ENCODE measurements at places on chromosomes 2 and 18.

DNA sequence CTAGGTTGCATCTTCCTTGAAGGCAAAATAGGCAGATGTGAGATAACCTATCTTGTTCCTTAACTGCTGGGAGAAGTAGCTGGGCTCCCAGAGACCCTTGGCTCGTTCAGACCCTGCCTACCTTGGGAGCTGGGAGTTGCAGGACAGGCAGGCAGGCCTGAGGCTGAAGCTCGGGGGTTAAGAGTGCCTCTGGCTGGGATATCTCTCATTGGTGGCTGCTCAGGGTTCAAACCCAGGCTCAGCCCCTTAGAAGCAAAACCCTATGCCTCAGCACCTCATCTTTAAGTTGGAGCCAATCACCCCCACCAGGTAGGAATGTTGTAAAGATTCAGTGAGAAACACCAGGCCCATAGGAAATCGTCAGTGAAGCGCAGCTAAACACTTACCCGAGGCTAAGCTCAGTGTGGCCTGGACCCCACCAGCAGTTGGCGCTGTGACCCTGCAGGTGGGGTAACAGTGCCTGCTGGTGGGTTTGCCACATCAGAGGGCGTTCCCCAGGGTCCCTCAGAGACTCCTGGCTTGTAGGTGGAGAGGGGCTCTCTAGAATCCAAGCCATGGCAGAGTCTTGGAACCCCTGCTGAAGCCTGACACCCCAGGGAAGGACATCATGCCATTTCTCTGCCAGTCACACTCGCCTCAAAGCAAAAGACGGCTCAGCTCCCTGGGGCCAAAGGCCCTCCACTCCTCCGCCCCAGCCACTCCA, 54.6 kb upstream of the GPR17 start:
- peak; percentile 54 for DNase-seq

DNA sequence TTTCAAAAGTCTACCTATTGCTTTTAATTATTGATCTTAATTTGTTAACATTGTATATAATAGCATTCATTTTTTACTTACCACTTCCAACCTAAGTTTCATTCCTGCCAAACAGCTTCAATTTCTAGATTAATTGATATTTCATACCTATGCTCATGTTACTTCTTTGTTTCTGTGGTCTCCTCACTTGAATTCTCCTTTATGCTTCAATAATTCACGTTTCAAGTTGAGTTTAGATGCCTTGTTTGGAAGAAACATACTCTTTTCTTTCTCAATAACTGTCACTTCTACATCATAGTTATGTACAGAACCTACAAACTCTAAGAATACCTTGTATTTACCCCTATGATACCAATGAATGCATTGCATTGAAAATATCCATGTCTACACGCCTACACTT, 862.2 kb upstream of the LRATD1 start:
- DNase-seq: no peak

- no peak for DNase-seq
Observed at GRCh38 chr2:239498981-239499634, 98.3 kb upstream of the HDAC4 start.

DNA sequence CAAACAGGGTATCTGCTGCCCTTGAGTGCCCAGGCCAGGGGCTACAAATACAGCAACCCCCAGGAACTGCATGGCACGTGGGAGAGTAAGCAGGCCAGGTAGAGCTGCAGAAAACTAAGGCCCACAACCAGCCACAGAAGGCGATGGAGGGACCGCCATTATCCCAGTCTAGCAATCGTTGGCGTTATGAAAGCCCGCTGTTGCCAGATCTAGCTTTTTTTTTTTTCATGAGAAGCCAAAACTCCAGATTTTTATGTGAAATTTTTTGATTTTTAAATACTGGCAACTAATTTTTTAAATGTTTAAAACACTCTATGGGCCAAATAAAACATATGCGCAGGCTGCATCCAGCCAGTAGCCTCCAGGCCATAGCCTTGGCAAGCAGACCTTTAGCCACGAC, 59.8 kb downstream of the DNMT3A start:
- no peak for DNase-seq

GRCh38 chr2:237695201-237695780, 67.9 kb downstream of the LRRFIP1 start:
- DNase-seq: no peak

DNA sequence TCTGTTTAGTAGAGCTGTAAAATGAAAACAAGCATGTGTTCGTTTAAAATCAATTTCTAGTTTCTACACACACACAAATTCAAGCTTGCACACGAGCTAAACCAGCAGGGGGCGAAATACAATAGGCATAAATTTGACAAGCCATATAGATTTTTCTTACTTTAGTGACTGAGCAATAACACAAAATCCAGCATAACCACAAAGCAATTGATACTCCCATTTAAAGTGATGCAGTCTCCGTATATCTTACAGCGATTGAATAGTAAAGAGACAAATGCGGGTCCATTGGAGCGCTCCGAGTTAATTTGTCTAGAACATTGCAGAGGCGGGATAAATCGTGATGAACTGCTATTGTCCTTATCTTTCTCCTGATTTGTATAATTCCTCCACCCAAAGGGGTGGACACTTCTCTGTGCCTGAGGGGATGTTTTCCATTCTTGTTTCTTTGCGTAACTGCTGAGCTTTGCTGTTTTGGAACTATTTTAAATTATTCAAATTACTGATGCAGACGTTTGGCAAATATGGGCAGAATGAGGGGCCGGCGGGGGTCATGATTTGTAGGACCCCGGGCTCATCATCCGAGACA, 1.2 kb upstream of the AFTPH start:
- peak; percentile 45 for DNase-seq

GRCh38 chr18:9808295-9809241, 77.2 kb upstream of the TXNDC2 start:
- DNase-seq: no peak

- DNase-seq: no peak
Observed at GRCh38 chr2:30784682-30785081, 22.6 kb downstream of the CAPN13 start.

GRCh38 chr2:240109386-240109785, 26.7 kb downstream of the COPS9 start:
- DNase-seq: no peak

DNA sequence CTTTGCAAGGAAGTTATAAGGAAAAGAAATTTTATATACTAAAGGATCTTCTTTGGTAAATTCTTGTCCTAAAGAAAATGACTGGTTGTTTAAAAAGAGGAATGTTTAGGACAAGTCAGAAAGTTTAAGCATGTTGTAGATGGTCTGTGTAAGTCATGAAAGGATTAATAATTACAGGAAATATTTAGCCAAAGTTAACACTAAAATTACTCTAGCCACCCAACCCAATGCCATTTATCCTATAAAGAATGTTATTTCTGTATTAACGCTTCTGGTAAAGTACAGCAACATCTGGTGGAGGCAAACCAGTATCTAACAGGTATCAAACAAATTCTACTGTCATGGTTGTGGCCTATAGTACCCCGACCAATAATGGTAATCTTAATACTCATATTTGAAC, 546.9 kb upstream of the PKDCC start:
- DNase-seq: no peak

DNA sequence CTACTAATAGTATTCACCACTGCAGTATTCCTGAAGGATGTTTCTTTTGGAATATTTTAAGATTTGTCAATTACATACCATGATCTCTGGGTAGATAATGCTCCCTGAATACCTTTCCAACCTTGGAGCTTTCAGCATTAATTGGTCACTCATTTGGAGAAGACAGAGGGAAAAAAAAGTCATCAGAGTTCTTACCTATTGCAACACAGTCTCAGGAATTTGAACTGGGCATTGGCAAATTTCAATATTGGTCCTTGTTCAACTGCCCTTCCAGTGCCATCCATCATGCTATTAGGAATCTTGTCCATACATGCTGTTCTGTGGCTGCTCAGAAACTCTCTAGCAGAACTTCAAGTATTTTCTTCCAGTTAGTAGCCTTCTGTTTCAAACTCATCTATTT, 83.6 kb upstream of the KCNJ3 start:
- no peak for DNase-seq

DNA sequence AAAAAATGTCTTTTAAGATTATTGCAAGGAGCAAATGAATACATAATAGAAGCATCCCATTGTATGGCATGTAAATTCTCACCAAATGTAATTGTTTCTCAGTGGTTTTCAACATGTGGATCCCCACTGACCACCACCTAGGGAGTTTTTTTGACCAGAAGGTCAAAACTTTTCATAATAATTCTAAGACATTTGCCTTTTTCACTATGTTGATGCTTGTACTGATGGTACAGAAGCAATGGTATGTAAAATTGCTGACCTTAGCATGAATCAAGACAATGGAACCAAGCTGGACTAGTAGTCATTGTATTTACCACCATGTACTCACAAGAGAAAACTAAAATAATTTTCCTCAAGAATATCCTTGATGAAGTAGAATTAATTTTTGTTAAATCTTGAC, 36.8 kb downstream of the RAB10 start:
- no peak for DNase-seq

DNA sequence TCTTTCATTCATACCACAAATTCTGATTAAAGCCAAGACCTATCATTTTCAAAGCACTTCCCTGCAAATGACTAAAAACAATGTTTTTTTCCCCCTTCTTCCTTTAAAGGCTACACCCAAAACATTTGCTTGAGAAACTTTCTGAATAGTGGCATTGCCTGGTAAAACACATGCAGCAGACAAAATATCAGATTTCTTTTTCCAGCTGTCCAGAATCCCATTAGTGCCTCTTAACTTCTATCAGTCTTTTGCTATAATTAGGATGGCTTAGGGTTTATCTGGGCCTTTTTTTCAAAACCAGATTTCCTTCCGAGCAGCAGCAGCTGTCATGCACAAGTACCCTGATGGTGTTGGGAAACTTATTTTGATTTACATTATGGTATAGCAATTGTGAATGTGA, 50.6 kb downstream of the ALPK2 start:
- no peak for DNase-seq

DNA sequence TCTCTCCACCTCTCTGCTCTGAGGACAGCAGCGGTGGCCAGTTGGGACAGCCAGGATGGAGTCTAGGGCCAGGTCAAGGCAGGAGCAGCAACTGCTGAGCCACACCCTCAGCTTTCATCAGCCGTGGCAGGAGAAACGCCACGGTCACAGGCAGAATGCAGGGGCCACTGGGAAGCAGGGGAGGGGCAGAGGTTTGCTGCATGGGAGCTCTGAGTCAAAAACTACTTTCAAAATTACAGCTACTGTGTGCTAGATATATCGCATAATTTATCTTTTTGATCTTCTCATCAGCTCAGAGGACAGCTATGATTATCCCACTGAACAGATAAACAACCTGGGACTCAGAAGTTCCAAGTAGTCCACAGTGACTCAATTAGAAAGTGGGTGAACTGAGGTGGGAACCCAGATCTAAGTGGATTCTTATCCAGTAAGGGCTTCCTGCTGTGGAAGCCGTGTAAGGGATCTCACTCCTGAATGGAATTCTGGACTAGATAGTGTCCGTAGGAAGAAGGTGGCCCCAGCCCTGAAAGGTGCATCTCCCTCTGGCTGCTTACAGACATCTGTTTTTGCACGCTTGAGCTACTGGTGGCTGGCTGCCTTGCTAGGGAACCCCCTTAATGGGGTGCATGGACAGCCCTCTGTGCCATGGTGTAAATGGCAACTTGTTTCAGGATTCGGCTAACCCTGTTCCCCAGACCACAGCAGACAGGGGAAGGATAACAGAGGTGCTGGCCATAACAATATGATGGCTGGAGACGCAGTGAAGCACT, 194.6 kb upstream of the SMAD2 start:
- DNase-seq: peak; percentile 15

DNA sequence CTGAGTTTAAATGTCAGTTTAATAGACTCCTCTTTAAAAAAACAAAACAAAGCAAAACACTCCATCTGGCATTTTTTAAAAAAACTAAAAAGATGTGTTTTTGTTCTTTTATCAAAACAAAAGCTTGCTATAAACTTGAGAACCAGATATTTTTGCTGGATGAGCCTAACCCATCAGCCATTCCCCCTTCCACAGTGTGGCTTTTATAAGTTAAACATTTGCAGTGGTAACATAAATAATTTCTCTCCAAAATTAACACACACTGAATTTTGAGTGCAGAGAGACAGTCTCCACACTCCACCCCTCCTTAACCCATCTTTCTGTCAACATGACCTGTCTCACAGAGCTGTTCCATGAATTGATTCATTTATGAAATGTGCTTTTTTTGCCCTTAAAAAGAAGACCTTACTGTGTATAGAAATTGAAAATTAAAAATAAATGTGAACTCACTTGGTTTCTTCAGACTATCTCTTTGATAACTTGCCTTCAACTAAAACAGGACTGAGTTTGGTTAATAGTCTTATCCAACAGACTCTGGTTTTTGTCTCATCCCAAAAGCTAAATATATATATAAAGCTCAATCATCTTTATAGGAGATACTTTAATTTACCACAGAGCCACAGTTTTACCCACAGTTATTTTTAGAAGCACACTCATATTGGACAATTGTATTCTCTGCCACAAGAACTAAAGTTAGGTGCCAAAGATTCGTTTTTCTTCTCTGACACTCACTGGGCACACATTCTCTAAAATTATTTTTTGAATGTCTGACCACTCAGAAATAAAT, 64.8 kb upstream of the STK39 start:
- no peak for DNase-seq

DNA sequence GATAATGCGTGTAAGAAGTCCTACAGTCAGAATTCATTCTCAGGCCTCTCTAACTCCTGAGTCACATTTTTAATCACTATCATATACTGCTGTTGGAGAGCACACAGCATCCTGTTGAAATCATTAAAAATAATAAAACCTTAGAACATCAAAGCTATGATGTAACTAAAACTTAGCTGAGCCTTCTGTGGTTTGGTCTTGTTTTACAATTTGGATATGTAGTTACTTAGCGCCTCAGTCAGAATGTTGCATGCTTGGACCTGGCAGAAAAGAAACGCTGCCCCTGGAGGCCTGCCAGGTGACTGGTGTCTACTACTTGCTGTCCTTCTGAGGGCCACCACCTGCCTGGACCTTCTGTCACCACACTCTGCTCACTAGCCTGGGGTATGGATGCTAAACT, 261.1 kb upstream of the RASGRP3 start:
- no peak for DNase-seq

DNA sequence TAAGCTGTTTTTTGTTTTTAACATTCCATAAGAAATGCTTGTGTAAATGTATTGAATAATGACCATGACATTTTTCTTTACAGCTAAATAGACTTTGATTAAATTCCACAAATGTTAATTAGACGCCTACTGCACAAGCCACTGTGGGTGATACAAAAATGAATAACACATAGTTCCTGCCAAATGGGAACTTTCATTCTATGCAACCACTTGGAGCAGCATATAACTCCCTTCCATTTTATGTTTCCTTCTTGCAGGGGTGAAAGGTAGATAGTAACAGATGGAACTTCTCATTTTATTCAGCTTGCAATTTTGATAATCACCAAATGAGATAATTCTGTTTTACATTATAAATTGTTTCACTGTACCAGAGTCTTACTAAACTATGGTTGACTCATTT, 70.0 kb upstream of the THUMPD2 start:
- DNase-seq: no peak

- no peak for DNase-seq
Observed at GRCh38 chr2:173064151-173064805, 11.4 kb upstream of the MAP3K20 start.

- DNase-seq: no peak
Observed at GRCh38 chr18:56127322-56128099, 510.9 kb downstream of the TXNL1 start.
